ENCODE measurements at places on chromosomes 3 and 15. TPM values are rescaled to one million over a fixed set of nuclear protein-coding genes. Genes with fewer than 3 reads are reported as not detected.

DNA sequence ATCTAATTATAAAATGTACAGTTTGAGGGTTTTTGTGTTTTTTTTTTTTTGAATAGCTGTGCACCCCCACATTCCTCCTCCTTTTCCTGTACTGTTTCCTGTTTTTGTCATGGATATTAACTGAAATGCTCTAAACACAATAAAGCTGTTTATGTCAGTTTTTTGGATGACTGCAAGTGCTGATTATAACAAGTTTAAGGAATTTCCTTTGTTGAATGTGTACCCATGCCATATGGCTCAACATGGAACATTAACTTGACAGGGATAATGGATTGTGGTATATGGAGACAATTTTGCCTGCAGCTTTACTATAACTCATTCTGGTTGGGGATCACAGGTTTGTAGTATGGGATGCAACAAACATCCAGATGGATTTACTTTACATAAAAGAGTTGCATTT is 216.4 kb downstream of the TCF12 start:
- DNase-seq = no peak

The CYP19A1 gene
- not detected for total RNA-seq

DNA sequence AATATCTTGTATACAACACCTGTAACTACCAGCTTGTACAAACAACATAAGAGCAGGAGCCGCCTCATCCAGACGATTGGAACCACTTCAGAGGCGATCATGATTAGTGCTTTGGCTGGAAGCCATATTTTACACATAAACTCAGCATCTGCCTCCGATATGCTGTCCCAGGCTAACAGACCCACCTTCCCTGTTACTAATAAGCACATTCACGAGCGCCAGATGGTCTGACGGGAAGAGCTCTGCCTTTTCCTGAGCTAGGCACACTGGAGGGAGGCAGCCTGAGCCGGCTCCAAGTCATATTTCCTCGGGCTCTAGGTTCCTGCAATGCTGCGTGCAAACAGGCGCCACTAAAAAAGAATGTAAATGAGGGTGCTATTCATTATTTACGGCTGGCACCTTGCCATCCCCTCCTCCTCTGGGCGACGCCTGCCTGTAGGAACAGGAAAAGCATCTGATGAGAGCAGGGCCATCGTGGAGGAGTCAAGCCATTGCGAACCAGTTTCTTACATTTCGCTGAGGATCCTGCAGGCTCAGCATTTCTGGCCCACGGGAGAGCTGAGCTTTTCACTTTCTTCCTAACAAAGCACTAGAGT is 98.2 kb downstream of the ANXA2 start:
- DNase-seq = no peak

DNA sequence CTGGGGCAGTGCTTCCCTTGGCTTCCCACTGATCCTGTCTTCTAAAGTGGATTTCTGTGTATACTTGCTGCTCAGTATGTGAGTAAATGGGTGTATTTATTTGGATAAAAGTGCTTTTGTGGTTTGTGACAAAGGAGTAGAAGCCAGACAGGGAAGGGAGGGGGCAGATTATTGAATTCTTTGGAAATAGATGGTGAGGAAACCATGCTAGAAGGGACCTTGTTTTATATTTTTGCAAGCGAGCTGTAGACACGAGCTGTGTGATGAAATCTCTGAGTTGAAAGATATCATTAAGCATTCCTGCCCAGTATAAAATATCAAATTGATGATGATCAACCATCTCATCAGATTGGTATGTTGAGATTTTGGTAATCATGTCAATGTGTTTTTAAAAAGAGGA is 68.9 kb downstream of the DUT start:
- no peak for DNase-seq

The CCDC71 gene
- total RNA-seq = 16.7 TPM

DNA sequence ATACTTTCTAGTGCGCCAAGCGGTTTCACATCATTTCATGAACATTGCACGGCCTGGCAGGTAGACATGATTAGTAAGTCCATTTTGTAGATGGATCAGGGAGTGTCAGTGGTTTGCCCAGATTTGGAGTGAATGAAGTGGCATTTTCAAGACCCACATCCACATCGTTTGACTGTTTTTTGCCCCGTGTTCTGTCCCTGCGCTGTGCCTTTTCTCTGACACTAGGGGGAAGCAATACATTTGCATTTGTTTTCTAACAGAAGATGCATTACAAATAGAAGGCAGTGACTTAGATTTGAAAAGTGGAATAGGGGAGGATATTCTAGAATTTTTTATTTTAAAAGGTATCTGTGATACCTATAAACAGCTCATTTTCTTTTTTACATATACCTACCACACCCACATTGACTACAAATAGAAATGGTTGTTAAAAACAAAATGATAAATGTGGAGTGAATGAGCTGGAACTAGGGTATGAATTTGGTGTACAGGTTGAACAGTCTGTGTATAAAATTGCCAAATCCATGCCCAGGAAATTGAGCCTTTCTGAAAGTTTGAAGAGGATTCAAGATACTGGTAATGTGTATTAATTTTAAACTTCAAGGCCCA is 98.0 kb downstream of the USP13 start:
- no peak for DNase-seq

- DNase-seq = no peak
These were observed 60.8 kb downstream of the TFDP2 start for GRCh38 chr3:142088522-142088921.

DNA sequence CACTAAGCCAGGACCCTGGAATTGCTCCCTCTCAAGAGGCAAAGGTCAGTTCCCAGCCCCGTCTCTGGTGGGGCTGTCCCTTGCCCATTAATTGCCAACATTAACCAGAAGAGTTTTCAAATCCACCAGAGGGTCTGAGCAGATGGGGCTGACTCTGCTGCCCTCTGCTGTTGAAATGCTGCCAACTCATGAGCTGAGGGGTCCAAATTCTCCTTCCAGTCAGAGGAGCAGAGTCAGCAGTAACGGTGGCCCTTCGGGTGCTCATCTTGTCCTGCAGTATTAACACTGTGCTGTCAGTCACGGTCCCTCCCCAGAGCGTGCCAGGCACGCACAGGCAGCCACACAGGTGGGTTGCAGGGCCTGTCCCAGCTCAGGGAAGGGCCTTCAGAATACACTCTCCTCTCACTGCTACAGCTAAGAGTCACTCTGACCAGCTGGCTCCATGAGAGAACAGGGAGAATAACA is 10.7 kb upstream of the SPTBN5 start:
- peak; percentile 73 for DNase-seq

The PRKCI gene
- 17.4 TPM for total RNA-seq

- no peak for DNase-seq
These were observed 75.9 kb downstream of the TMEM108 start for GRCh38 chr3:133113927-133114597.

The GPR149 gene
- total RNA-seq = not detected

DNA sequence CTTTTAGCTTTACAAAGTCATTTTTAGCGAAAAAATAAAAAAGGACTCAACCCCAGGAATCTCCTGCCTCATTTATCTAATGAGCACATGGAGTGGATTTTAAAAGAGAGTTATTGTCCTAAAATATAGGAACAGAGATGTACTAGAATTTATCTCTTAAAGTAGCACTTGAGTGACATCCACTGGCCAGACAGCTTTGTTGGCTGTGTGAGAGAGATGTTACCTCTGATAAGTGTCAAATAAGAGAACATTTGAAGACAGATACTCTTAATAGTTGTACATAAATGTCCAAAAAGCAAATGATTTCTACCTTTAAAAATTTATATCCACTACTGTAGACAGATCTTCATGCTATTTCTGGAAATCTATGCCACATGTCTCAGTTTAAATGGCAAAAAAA is 12.3 kb upstream of the MFSD1 start:
- DNase-seq = no peak

The SLC22A14 gene
- not detected for total RNA-seq

DNA sequence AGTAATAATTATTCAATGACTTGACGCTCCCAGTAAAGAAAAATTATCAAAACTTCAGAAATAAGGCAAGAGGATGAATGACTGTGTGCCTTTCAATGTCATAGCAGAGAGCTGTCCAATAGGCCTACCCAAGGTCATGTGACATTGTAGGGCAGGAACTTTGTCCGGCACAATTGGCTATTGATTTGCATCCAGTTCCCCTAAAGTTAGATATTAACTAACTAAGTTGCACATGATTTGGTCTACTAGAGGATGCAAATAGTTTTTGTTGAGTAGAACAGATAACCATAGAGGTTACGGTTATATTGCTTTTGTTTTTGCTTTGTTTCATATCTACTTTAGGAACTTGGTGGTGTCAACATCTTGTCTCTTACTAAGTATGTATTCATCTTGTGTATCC is 127.9 kb upstream of the PFN2 start:
- DNase-seq = no peak

DNA sequence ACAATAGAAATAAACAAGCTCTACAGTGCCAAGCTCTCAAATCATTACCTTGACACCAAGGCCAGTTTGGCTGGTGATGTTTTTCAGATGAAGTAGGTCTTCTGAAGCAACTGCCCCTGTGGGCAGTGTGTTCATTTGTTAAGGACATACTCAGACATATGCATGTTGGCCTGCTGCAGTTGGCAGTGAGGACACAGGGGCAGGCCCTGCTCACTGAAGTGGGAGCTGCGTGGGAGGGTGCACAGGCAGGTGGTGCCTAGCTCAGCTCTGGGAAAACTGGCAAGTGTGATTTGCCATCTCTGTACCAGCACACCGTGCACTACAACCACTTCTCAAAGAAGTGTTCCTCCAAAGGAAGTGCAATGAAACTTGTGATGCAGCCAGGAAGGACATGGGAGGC is 28.5 kb upstream of the SNRK start:
- DNase-seq = no peak

DNA sequence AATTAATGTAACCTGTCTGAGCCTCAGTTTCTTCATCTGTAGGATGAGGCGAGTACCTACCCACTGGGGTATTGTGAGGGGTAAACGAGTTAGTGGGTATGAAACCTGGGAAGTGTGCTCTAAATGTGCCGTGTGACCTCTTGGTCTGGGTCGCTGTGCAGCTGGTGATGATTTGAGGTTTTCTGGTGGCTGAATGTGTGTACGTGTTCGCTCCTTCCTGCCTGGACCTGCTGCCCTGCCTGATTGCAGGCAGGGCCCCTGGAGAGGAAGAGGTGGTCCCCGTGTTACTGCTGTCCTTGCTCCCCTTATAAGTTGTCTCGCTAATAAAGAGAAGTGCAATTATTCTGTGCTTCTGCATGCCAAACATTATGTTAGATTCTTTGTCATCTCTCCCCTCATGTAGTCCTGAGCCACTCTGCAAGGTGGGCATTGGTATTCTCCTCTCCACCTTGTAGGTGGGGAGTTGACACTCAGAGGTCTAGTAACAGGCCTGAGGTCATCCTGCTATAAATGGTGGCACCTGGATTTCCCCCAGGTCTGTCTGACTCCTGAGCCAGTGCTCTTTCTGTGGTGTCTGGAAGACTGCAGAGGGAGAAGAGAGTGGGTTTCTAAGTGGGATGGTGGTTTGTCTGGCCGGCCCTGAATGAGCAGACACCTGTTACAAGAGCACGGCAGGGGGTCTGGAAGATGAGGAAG is 15.7 kb downstream of the PDIA5 start:
- no peak for DNase-seq

DNA sequence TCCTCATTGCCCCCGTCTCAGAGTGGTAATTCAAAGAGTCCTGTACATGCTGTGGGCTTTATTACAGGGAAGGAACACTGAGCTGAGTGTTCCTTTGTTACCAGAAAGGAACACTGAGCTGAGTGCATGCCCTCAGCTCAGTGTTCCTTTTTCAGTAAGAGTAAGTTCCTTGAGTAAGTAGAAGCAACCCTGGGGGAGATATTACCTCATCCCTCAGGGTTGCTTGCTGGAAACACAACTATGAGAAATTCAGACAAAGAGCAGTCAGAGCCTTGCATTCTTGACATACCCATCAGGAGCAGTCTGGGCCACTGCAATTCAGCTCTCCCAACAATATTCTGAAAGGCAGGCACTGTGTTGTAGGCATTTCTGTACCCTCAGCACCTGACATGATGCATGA is 17.0 kb downstream of the CHRM5 start:
- DNase-seq = no peak

The RFT1 gene
- 6.2 TPM for total RNA-seq

DNA sequence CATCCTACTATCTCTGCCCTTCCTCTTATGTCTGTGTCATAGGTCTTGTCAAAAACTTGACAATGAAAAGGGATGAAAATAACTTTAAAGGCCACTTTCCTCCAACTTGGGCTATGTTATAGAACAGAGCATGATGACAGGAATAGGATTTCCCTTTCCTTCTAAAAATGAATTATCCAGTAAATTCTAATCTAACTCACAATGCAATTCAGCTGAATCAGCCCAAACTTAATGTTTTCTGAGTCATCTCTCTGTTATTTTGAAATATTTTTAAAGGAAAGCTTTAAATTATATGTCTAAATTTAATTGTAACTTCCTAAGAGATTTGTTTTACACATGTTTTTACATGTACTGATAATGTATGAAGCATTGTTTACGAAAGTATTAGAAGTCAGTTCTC is 258.5 kb downstream of the BBX start:
- no peak for DNase-seq

- no peak for DNase-seq
These were observed 7.4 kb downstream of the EDEM1 start for GRCh38 chr3:5194801-5195509.

GRCh38 chr3:193800138-193801043 is 207.4 kb downstream of the OPA1 start:
- no peak for DNase-seq

DNA sequence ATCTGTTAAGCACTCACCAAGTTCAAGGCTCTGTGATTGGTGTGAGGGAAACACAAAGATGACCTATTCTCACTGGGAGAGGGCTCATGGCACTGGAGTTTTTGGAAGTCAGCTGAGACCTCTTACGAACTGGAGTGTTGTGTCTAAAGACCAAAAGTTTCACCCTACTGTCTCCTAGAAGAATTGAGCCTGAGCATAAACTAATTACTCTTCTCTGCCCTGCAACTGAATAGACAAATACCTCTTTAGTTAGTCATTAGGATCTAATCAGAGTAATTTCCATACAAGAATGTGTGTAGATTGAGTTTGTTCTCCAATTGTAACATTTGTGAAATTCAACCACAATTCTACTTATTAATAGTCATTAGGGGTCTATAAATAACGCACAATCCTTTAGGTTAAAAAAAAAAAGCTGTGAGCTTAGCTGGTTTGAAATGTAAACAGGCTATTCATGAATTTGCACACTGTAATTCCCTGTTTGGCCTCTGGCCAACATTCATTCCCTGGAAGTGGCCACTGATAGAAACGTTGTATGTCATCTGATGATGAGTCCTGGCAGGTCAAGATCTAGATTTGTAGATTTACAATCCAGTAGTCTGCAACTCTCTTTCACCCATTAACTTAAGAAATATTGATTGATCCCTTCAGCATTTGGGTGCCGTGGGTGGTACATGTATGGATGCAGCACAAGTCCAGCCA is 76.8 kb upstream of the SOX14 start:
- no peak for DNase-seq

- no peak for DNase-seq
These were observed 92.4 kb upstream of the WNT5A start for GRCh38 chr3:55579496-55579895.

The TMEM45A gene
- 14.3 TPM for total RNA-seq

DNA sequence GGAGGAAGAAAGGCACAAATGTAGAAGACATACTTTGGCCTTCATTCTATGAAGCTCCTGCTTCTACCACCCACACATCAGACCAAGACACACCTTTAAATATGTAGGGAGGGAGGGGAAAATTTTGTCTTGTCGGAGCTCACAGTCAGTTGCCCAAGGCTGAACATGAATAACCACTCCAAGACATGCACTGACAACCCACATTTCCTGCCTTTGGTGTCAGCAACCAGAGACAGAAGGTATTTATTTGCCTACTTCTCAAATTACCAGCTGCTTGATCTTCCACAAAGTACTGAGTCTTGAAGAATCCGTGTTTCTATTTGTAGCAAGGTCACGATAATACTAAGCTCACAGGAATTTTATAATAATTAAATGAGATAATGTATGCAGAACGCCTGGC is 169.7 kb downstream of the KCNMB2 start:
- DNase-seq = no peak

GRCh38 chr3:172465281-172465680 is 17.0 kb upstream of the GHSR start:
- no peak for DNase-seq

Measured in right atrium auricular region (tissue), 2 donors.